M059J (cell line): ENCODE measurements at places on chromosomes 2 and 18. TPM values are rescaled to one million over a fixed set of nuclear protein-coding genes. Genes with fewer than 3 reads are reported as not detected.

DNA sequence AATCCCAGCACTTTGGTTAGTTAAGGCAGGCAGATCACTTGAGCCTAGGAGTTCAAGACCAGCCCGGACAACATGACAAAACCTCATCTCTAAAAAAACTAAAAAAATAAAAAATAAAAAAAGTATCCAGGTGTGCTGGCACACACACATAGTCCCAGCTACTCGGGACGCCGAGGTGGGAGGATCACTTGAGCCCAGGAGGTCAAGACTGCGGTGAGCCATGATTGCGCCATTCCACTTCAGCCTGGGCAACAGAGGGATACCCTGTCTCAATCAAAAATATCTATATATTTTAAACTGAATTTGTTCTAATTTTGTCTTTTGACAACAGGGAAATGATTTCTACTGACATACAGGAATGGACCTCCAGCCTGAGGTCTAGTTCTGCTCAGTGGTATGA lies 73.3 kb upstream of the MBOAT2 start:
- no peak for DNase-seq

- peak; percentile 42 for DNase-seq
These were observed 6.1 kb upstream of the DNMT3A start for GRCh38 chr2:25347846-25348245.

DNA sequence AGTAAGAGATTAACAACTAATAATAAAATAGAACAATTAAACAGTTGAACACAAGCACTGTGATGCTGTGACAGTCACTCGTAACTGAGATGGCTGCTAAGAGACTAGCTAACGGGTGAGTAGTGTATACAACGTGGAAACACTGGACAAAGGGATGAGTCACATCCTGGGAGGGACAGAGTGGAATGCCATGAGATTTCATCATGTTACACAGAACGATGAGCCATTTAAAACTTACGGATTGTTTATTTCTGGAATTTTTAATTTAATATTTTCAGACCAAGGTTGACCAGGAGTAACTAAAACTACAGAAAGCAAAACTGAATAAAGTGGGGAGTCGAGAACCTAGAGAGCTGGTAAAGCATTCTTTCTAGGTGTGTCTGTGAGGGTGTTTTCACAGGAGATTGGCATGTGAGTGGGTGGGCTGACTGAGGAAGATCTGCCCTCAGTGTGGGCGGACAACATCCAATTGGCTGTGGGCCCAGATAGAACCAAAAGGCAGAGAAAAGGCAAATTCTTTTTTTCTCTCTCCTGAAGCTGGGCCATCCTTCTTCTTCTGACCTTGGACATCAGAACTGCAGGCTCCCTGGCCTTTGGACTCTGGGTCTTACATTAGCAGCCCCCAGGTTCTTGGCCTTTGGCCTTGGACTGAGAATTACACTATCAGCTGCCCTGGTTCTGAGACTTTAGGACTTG lies 14.6 kb downstream of the TMSB10 start:
- DNase-seq, result peak; percentile 97

GRCh38 chr2:197707316-197708213 lies 2.4 kb downstream of the MARS2 start:
- DNase-seq, result peak; percentile 52

DNA sequence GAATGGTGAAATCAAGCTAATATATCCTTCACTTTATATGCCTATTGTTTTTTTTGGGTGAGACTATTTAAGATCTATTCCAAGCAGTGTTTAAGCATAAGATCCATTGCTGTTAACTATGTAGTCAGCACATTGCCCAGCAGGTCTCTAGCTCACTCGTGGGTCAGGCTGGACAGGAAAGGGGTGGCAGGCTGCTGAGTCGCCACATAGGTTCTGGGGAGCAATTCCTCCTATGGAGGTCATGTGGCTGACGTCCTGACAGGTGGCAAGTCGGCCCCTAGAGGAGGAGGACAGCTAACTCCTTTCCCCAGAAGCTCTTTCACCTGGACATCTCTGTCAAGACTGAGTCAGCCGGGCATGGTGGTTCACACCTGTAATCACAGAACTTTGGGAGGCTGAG lies 13.9 kb upstream of the RAB31 start:
- DNase-seq, result no peak

GRCh38 chr2:184581391-184581790 lies 16.9 kb upstream of the ZNF804A start:
- no peak for DNase-seq

- no peak for DNase-seq
These were observed 135.5 kb downstream of the GLI2 start for GRCh38 chr2:120871016-120871635.

DNA sequence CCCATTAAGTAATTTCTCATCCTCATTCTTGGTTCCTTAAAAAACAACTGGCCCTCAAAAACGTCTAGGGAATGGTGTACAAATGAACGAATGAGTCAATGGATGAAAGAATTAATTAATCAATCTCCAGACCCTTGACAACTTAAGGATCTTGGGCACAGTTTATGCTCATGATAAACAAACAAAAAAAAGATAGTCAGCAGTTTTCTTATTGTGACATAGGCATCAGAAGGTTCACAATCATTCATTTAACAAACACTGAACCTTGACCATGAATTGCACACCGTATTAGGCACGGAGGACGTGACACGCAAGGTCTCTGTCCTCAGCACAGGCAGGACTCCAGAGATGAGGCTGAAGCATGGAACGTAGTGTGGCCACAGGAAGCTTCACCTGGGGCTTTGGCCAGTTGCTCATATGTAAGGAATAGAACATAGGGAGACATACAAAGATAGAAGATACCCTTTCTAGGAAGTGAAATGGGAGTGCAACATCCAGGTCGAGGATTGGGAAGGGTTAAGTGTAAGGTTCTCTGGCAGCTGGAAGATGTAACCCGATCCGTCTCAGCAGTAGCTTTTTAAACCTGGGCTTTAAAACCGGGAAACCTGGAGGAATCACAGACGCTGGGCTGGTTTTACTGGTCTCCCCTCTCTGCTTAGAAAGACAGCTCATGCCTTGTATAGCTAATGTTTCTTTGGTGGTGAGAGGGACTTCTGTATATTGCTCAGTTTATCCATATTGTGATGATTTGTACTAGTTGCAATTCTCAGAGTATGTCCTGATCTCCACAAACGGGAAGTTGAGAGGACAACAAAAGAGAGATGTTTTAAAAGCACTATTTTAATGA lies 8.9 kb upstream of the LTBP1 start:
- peak; percentile 40 for DNase-seq

DNA sequence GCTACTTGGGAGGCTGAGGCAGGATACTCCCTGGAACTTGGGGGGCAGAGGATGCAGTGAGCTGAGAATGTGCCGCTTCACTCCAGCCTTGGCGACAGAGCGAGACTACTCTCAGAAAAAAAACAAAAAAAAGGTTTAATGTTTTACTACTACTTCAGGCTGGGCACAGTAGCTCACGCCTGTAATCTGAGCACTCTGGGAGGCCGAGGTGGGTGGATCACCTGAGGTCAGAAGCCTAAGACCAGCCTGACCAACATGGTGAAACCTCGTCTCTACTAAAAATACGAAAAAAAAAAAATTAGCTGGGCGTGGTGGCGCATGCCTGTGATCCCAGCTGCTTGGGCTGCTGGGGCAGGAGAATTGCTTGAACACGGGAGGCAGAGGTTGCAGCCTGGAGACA lies 75.7 kb upstream of the ATIC start:
- no peak for DNase-seq

DNA sequence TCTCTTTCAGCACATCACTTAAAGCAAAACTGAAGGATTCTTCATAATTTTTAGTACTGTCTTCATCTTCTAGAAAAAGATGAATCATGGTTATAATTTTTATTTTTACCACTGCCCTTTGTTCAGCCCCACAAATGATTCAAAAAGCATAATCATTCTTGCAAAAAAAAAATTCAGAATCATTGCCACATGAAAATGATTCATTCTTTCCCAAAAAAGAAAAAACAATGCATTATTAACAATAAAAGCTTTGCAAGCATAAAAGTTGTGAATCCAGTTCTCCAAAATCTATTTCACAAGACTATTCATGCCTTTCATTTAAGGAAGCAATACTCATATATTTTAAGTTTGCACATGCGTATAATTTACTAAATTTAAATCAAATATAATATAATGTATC lies 204.8 kb downstream of the RBM43 start:
- no peak for DNase-seq

DNA sequence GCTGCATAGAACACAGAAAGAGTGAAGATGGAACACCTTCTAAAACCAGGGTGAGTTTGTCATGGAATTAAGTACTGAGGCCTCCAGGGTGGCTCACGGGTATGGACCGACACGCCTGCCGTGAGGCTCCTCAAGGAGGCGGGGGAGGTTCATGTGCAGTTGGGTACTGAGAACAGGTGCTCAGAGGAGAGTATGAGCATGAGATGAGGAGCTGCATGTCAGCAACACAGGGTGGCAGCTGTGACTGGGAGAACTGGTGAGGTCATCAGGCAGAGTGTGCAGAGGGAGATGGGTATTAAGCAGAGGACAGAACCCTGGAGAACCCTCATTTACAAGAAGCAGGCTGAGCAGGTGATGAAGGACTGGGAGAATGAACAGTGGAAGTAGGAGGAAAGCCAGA lies 63.2 kb upstream of the KLHL29 start:
- no peak for DNase-seq

DNA sequence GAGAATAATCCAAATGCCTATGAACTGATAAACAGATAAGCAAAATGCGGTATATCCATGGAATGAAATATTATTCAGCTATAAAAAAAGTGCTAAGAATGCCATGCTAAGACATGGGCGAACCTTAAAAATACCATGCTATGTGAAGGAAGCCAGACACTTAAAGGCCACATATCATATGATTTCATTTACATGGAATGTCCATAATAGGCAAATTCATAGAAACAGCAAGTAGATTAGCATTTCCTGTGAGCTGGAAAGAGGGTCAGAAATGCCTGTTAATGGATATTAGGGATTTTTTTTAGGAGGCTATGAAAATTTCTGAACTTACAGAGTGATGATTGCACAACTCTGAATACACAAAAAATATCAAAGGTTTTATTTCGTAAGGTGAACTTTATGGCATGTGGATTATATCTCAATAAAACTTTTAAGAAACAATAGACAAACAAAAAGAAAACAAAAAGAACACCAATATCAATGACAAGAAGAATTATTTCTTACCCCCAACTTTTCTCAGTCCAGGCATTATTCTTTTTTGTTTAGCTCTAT lies 1207.7 kb downstream of the SUCLG1 start:
- DNase-seq, result no peak

DNA sequence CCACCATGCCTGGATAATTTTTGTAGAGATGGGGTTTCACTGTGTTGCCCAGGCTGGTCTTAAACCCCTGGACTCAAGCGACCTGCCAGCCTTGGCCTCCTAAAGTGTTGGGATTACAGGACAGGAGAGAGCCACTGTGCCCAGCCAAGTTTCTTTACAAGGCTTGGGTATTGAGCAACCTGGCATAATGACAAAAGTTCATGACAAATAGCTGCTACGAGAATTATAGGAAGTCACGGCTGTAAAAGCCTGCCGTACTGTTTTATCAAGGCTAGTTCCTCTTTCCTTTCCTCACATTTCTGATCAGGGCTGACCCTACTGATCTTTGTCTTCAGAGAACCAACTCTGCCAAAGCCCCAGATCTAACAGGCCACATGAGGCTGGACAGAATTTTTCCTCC lies 490.4 kb upstream of the SPRED2 start:
- peak; percentile 10 for DNase-seq

DNA sequence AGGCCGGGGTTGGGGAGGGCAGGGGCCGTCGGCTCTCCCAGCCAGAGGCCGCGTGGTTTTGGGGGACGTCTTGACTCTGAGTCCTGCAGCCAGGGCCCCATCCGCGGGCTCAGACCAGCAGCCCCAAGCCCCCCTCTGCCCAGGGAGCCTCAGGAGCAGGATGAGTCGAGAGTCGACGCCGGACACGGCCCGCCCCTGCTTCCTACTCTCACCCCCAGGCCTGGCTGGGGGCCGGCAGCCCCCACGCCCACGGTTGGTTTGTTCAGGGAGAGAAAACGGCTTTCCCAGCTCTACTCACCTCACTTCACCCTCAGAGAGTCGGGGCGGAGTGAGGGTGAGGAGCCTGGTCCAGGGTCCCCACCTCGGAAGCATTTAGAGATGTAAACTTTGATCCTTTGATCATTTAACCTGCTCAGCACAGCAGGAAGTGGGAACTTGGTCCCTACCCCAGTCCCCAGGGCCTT lies 6.9 kb downstream of the SNORC start:
- no peak for DNase-seq

The COLEC12 gene
- 39.2 and 61.2 TPM in 2 replicates for total RNA-seq

The UGT1A5 gene
- total RNA-seq, result not detected in 2 replicates

The C1QL2 gene
- total RNA-seq, result not detected in 2 replicates

The RPRM gene
- total RNA-seq, result 0.27 and 0.34 TPM in 2 replicates

The DSEL gene
- total RNA-seq, result 26.3 and 40.3 TPM in 2 replicates

The MREG gene
- 3.6 and 4.0 TPM in 2 replicates for total RNA-seq

The MRPS9 gene
- total RNA-seq, result 18.8 and 21.2 TPM in 2 replicates

The CD8A gene
- total RNA-seq, result not detected in 2 replicates

The LYG1 gene
- 0.96 TPM in 1 of 2 replicates, not detected in the other for total RNA-seq

The IL1RL2 gene
- total RNA-seq, result not detected in 2 replicates
